ENCODE measurements at places on chromosomes 2 and 18. TPM values are rescaled to one million over a fixed set of nuclear protein-coding genes. Genes with fewer than 3 reads are reported as not detected.

Gene MEP1B
- total RNA-seq: not detected

Gene PNPT1
- 8.4 TPM for total RNA-seq

Gene NR4A2
- total RNA-seq: 20.5 TPM

- no peak for DNase-seq
These were observed 35.3 kb downstream of the ACVR1C start for GRCh38 chr2:157593411-157593810.

DNA sequence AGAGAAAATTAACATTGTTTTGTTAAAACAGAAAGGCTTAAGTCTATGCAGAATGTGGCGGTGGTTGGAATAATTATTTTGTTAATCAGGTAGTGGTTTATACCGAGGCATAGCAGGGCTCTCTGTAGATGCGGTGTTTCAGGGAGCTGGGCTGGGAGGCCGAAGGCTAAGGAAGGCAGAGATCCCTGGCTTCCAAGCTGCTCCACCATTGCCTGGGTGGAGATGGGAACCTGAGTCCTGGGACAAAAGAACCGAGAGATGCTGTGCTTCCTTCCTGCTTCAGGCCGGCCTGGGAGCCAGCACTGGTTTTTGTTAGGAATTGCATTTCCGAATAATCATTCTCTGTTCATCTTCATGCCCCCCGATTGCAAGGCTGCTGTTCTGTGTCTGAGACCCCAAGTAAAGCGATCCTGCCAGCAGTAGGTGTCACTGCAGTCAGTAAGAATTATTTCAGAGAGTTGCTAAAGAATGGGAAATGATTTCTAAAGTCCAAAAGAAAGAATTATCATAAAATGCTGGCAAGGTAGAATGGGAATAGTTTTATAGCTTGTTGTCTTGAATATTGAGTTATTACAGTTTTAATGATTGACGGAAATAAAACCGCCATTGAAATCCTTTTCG is 824.9 kb downstream of the GALR1 start:
- no peak for DNase-seq

- no peak for DNase-seq
These were observed 37.6 kb upstream of the ONECUT2 start for GRCh38 chr18:57397440-57398132.

DNA sequence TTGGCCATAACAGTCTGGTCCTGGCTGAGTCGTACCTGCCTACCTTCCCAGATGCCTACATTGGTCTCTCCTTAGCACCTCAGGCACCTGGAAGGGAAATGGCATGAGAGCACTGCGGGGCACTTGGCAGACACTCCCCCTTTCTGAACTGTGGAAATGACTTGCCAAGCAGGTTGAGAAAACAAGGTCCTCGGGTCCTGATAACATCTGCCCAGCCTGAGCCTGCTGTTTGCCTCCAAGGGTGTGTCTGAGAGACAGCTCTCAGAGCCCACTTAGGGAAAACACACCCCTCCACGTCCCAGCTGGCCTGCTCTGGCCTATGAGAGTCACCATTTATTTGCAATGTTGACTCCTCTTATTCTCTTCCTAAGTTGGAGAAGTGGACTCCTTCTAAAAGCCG is 10.5 kb downstream of the FAM110C start:
- no peak for DNase-seq
